ENCODE measurements at places on chromosomes 1 and 21.

DNA sequence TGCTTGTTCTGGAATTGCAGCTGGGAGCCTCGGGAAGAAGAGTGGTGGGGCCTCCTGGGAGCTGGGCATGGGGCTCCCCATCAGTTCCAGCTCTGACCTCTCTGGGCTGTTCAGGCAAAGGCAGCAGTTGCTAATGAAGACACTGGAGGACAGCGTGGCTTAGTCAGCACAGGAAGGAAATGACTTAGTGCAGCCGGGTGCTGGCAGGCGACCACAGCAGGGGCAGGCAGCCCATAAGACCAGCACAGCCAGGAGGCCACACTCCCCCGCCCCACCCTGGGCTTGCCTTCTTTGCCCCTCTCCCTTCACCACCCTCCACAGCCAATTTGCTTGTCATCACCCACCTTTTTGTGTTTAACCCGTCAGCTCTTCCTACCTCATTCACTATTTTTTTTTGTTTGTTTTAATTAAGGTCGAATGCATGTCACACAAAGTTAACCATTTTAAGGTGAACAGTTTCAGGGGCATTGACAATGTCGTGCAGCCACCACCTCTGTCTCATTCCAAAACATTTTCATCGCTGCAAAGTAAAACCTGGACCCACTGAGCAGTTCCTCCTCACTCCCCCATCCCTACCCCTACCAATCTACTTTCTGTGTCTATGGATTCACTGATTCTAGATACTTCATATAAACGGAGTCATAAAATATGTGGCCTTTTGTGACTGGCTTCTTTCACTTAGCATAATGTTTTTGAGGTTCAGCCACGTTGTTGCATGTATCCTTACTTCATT lies 10.9 kb downstream of the OLIG2 start:
- DNase-seq: no peak

DNA sequence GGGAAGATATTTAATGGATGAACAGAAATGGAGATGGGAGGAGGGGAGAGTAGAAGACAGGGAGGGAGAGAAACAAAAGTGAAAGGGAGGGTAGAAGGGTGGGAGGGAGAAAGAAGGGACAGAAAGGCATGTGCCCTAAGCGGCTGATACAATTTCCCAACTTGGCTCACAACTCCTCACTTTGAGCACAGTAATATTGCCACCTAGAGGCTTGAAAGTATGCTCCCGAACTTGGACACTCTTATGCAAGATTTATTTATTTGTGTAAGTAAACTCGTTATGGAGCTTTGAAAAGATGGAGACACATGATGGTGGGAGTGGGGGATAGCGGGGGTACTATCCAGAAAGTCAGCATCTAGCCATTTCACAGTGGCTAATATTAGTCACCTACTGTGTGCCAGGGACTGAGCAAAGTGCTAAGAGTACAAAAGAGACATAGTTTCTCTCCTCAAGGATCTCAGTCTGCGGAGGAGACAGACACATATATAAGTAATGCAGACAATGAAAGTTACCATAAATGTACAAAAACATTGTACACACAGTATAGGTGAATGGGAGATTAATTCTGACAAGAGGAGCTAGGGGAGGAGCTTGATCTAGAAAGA lies 189.7 kb downstream of the SEC16B start:
- DNase-seq: no peak

- no peak for DNase-seq
These were observed 106.7 kb downstream of the CAMTA1 start for GRCh38 chr1:6891781-6892579.

- DNase-seq: no peak
These were observed 178.2 kb upstream of the CAMK1G start for GRCh38 chr1:209405183-209405814.

All from progenitor cell of endocrine pancreas (in vitro differentiated cells).